ENCODE measurements at places on chromosomes 4 and X.

DNA sequence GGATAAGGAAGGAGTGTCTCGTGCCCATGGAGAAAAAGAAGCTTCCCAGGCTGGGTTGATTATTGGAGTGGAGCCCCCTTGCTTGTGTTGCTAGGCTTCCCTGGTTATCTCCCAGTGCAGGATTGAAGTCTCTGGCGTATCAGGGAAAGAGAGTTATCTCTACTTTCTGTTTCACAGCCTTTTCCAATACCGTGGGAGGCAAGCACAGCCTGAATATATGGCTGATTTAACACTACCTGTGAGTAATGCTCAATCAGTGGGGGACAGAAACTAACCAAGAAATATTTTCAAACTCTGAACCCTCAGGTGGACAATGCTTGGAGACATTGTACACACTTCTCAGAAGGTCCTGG is 65.2 kb downstream of the SERPINA7 start:
- no peak for DNase-seq

DNA sequence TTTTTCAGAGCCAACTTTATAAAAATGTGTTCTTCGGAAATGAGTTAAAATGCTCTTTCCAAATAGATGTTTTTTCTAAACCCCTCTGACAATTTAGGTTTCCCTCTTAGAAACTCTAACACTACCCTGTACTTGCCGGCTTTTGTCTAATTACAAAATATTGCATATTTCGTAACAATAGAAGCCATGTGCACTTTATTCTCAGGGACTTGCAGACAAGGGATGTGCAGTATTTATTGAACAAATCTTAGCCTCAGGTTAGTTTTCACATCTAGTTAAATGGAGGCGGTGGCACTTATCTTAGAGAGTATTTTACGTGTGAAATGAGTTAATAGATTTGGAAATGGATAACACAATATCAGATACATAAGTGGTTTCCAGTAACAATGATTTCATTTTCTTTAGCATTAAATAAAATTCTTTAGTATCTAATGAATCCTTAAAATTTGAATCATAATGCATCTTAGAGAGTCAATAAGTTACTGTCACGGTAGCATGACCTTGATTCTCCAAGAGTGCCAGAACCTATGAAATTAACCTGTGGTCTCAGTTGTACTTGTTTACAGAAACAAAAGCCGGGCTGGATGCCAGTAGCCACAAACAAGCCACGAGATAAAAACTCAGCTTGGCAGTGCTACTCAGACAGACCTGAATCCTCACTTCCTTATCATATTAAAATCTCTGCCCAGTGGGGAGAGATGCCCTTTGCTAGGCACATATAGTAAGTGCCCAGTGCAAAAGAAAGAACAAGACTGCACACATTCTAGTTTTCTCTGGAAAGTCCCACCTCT is 772 bp upstream of the PABPC4L start:
- DNase-seq, result no peak

GRCh38 chr4:155491336-155492120 is 114.8 kb upstream of the MAP9 start:
- DNase-seq, result no peak

DNA sequence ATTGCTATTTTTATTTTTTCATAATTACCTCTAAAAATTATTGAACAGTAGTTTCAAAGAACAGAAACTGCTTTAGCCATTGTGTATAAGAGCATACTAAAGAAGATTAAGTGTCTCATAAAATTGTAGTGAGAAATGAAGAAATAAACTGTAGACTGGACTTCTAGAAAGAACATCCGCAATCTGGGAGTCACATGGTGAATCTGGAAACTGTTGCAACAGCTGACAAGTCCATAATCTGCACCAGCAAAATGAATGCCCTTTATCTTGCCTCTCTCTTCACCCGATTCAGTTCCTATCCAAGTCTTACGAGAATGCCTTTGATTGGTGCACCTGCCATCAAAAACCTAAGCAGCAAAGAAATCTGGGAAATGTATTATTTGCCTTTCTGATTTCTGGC is 312.9 kb downstream of the NAF1 start:
- DNase-seq, result no peak

DNA sequence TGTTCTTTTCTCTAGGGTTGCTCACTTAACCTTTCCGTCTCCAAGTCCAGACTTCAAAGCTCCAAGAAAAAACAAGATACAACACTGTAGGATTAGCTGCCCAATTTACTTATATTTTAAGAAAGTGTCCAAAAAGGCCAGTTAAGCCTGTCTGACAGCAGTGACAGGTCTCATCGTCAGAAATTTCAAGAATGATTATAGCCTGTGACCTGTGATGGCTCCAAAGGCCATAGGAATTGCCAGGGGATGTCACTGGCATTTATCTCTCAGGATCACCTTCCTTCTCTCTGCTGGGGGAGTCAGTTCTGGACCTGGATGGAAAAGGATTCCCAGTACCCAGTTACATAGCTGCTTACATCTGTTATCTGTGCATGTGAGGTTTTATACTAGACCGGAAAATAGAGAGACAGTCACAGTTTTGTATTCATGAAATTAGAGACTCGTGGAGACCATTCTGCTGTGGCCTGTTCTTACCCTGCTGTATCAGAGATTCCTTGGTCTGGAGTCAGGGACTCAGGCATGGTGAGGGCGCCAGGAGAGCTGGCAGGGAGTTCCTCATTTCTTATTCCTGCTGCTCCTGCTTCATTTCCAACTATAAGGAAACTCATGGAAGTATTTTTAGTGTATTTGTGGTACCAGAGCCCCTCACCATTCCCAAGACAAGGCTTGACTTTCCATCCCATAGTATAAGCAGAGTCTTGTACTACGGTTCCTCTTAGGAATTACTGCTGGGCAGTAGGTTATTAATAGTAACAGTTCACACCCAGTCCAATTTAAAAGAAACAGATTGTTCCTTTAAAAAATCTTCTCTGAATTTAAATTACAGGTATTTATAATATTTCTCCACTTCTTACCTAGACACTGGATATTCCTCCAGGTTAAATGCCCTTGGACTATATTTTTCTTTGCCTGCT is 220.8 kb downstream of the SHROOM3 start:
- DNase-seq, result no peak

GRCh38 chr4:74112399-74113105 is 13.6 kb upstream of the CXCL2 start:
- no peak for DNase-seq

DNA sequence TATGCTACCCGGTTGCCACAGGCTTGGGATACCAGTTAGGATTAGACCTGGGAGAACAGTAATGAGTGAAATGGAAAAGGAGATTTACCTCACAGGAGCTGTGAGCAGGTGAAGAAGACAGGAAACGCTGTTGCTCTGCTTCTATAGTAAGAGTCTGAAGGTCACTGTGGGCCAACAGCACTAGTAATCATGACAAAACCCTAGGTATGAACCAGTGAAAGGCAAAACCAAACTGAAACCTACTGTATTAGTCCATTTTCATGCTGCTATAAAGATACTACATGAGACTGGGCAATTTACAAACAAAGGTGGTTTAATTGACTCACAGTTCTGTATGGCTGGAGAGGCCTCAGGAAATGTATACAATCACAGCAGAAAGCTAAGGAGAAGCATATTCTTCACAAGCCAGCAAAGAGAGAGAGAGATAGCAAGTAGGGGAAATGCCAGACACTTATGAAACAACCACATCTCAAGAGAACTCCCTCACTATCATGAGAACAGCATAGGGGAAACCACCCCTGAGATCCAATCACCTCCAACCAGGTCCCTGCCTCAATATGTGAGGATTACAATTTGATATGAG is 736.7 kb upstream of the INTU start:
- no peak for DNase-seq

DNA sequence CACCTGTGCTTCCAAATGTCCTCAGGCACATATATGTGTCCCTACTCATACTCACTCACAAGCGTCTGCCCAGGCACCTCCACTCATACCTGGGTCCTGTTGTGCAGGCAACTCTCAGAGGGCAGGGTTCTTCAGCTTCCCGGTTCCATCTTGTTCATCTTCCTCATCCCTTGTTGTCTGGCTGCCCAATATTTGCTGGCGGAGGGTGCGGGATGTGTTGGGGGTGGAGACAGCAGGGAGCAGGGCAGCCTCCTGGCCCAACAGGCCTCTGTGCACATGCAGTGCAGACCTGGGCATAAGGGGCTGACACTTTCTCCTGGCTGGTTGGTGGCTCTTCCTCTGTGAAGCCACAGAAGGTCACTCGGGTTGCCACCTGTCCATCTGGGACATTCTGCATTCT is 32.1 kb downstream of the NBDY start:
- no peak for DNase-seq

DNA sequence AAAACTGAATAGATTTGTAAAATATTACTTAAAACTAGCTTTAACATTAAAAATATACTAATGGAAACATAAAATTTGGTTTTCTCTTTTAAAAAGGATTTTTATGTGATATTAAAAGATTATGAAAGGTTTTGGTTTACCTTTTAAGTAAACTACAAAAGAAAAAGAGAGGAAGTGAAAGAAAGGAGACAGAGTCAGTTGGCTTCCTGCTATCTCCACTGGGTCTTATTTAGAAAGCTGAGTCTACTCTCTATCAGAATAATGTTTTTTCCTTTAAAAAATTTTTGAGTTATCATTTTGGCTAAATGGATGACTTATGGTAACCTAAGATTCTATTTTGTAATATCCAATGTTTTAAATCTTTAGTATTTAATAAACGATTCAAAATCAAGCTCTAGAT is 21.6 kb upstream of the ATP8A1 start:
- no peak for DNase-seq

- DNase-seq, result no peak
Observed at GRCh38 chr4:120865985-120866384, 56.5 kb downstream of the PRDM5 start.

GRCh38 chr4:173418639-173419038 is 19.7 kb upstream of the SCRG1 start:
- DNase-seq, result peak; percentile 82

DNA sequence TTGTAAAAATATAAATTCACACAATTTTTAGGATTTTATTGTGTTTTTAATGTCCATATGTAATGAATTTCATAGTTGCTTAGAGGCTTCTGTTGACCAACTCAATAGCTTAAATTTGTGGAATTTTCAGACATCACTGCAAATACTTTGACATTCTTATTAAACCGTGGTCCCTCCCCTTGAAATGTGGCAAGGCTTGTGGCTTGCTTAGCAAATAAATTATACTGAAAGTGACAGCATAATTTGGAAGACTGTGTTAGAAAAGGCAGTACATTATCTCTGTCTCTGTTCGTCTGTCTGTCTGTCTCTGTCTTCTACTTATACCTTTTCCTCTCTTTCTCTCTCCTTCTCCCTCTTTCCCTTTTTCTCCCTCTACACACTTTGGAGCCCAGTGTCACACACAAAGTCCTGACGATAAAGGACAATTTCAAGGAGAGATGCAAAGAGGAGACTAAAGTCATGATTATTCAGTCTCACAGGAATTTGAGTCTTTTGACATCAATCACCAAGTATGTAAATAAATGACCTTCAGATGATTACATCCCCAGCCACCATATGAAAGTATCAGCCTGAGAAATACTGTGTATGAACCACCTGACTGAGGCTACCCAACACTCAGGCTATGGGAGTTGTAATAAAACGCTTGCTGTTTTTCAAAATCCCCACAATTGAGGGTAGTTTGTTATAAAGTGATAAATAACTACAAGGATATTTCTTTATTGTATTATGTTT is 21.0 kb upstream of the UGT2B7 start:
- no peak for DNase-seq

- DNase-seq, result no peak
Observed at GRCh38 chrX:5959286-5959685, 269.4 kb downstream of the NLGN4X start.

- DNase-seq, result no peak
Observed at GRCh38 chr4:153227469-153228075, 23.3 kb downstream of the TRIM2 start.

DNA sequence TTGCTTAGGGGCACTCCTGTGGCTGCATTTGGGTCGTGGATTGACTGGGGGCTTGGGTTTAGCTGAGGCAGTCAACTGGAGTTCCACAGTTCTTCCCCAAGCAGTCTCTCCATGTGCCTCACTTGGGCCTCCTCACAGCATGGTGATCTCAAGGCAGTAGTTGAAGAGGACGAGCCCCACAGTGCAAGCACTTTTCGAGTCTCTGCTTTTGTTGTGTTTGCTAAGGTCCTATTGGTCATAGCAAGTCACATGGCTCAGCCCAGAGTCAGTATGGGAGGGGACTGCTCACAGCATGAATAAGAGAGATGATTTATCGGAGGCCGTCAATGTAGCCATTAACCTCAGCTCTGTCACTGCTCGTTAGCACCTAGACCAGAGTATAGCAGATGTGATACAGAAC is 29.7 kb downstream of the BMX start:
- no peak for DNase-seq

DNA sequence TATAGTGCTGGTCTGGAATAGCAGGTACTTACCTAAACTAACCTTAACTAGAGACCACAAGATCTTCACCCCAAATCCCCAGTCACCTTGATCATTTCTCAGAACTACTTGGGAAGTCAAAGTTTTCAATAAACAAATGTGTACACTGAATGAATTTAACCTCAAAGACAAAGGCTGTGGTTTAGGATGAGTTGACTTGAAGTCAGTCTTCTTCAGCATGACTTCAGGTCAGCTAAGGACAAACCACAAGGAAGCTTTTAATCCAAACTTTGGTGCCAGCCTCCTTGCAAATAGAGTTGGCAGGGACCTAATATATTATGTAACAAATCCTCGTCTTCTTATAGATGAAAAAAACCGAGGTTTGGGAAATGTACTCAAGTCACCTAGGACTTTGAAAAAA is 21.2 kb upstream of the VCX2 start:
- no peak for DNase-seq

DNA sequence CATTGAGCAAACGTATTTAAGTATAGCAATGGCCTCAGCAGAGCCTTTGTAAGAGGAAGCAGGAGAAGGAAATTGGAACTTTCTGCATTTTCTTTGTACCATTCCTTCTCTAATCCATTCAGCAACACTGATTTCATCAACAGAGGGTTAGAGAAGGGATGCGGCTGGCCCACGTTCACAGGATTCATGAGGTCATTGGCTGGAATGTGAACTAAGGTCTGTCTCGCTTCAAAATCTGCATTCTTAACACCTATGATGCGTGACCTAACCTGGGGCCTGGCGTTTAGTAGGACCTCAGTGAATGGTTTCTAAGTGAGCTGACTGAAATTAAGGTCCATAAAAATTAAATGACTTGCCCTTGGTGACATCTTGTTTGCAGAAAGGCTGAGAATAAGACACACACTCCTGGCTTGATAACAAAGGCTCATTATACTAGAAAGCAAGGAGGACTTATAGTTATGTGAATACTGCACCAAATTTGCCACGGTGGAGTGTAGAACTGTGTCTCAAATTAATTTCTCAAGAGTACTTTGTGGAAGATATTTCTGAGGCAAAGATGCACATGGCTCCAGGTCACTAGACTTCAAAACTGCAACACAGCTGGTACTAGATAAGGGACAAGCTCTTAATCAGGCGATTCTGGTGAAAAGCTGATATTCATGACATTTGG is 25.4 kb downstream of the FGFBP1 start:
- no peak for DNase-seq

GRCh38 chr4:6815029-6815836 is 32.7 kb downstream of the KIAA0232 start:
- DNase-seq, result no peak

Data from Kasumi-1 (cell line).